ENCODE measurements at places on chromosomes 12 and 14. TPM values are rescaled to one million over a fixed set of nuclear protein-coding genes. Genes with fewer than 3 reads are reported as not detected.

Gene LYZ
- not detected for total RNA-seq

Gene MYL6B
- total RNA-seq: 68.4 TPM

Gene SMIM41
- not detected for total RNA-seq

Gene E2F7
- 7.2 TPM for total RNA-seq
